ENCODE measurements at places on chromosomes 7 and 10. TPM values are rescaled to one million over a fixed set of nuclear protein-coding genes. Genes with fewer than 3 reads are reported as not detected.

Gene VIPR2
- 0.09 TPM for total RNA-seq

Gene HOXA10
- not detected for total RNA-seq

Gene BRI3
- 44.9 TPM for total RNA-seq

Gene ATP6V0E2
- total RNA-seq: 46.7 TPM

Gene GARIN1A
- not detected for total RNA-seq

Gene CPA2
- total RNA-seq: not detected

Gene TEX36
- not detected for total RNA-seq

Gene COX15
- 34.2 TPM for total RNA-seq

DNA sequence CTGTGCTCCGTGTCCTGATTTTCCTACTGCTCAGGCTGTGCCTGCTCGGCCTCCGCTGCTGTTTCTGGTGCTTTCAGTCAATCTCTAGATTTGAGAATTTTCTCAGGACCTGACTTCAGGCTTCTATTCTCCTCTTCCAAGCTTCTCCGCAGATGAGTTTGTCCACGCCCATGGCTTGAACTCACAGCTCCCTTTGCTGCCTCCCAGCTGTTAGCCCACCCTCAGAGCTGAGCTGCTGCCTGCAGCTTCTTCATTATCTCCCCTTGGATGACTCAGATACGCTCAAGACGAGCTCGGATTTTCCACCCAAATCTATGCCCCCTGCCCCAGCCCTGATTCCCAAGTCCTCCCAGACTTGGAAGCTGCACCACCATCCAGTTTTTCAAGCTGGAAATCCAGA, 104.7 kb downstream of the FGFR2 start:
- H3K4me1 ChIP-seq: no peaks in the 10 kb centered on the region
- peaks cover 3% of the 10 kb centered on the region for H3K27me3 ChIP-seq
- no peak overlapping the region for H3K27ac ChIP-seq
- no peak for DNase-seq

GRCh38 chr7:85285527-85285926, 98.7 kb upstream of the SEMA3D start:
- no peak overlapping the region for H3K4me3 ChIP-seq
- no peaks in the 10 kb centered on the region for H3K27me3 ChIP-seq
- no peaks in the 10 kb centered on the region for H3K4me1 ChIP-seq
- no peak overlapping the region for H3K27ac ChIP-seq
- no peaks in the 10 kb centered on the region for H3K36me3 ChIP-seq

DNA sequence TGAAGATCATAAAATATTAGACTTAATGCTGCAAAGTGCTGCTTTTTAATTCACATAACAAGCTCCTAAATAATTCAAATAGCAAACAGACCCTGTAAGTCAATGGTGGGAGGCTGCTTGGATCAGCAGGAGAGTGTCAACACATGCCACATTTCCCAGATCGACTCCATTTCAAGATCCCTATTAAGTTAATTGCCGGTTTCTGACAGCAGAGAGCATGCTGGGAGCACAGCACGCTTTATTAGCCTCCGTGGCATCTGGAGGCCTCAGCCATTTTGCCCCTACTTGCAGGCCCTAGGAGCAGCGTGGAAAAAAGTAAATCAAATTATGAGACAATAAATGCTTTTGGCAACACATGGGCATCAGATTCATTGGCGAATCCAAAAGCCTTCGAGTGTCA, 201.0 kb downstream of the EMX2 start:
- H3K27ac ChIP-seq: no peak overlapping the region
- no peaks in the 10 kb centered on the region for H3K36me3 ChIP-seq
- DNase-seq: no peak

- no peak for DNase-seq
- no peaks in the 10 kb centered on the region for H3K27me3 ChIP-seq
- no peaks in the 10 kb centered on the region for H3K4me1 ChIP-seq
- no peak overlapping the region for H3K4me3 ChIP-seq
- no peaks in the 10 kb centered on the region for H3K36me3 ChIP-seq
Measured at GRCh38 chr10:52283174-52283573, 30.9 kb upstream of the DKK1 start.

DNA sequence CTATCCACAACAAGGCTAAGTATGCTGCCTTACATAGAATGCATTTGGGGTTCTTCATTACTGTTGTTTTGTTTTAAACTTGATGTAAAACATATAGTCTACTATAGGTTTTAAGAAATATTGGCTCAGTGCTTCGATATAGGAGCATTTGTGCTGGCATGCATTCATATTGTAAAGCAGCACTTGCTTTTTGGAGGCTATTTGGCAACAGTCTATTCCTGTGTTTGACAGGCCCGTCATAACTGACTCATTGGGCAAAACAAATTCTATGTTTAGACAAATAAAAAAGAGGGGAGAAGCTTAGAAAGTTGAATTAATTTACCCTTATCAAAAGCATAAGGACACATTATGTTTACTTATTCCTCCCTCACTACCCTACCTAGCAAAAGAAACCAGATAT, 38.4 kb upstream of the PLXDC2 start:
- no peak overlapping the region for H3K4me3 ChIP-seq
- no peaks in the 10 kb centered on the region for H3K27me3 ChIP-seq
- no peaks in the 10 kb centered on the region for H3K36me3 ChIP-seq
- H3K27ac ChIP-seq: no peak overlapping the region

- no peak overlapping the region for H3K27ac ChIP-seq
- no peaks in the 10 kb centered on the region for H3K36me3 ChIP-seq
- H3K4me3 ChIP-seq: no peak overlapping the region
- DNase-seq: no peak
- no peaks in the 10 kb centered on the region for H3K27me3 ChIP-seq
Measured at GRCh38 chr7:84384417-84384816, 189.8 kb upstream of the SEMA3A start.

DNA sequence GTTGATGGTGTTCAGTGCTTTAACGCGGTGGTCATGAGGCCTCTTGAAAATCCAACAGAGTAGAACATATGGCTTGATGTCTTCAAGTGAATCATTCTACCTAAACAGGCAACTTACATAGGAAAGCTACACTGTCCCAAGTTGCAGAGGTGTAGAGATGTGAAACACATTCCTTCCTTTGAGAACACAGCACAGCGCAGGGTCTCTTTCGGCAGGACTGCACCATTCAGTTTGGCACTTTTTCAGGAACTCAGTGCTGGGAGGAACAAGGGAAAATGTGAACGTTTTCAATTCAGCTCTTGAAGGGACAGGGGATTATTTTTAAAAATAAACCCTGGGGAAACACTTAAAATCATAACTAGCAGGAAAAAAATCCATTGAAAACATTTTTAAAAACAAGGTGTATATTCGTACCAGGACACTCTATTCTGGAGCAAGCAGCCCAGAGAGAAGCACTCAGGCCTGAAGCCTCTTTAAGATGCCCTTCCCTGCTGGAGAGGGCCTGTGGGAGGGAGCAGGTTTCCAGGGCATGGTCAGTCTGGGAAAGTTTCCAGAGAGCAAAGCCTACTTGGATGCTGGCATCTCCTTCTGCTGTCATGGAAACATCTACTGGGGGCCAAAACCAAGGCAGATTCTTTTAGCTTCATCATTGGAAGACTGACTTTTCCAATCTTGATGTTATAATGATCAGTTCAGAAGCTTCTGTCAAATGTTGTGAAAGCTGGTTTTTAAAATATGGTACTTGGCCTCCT, 60.4 kb upstream of the NPVF start:
- no peaks in the 10 kb centered on the region for H3K4me1 ChIP-seq
- no peaks in the 10 kb centered on the region for H3K27me3 ChIP-seq
- H3K27ac ChIP-seq: no peak overlapping the region
- no peak overlapping the region for H3K4me3 ChIP-seq
- no peak for DNase-seq

DNA sequence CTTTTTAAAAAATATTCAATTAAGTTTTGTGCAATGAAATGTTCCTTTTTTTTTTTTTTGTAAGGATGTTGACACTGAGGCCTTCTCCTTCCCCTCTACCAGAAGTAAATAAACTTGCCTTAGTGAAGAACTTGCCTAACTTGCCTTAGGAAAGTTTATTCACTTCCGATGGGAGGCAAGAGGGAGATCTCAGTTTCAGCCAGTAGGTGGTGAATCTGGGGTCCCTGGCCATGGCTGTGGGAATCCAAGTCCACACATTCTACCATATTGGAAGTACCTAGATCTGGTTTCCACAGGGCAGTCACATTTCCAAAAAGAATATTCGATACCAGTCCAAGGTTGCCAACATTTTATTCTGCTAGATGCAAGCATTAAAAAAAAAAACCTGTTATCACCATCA, 270.9 kb downstream of the CCSER2 start:
- no peaks in the 10 kb centered on the region for H3K4me1 ChIP-seq
- H3K4me3 ChIP-seq: no peak overlapping the region
- DNase-seq: no peak
- peaks cover 5% of the 10 kb centered on the region for H3K27me3 ChIP-seq

GRCh38 chr10:84428711-84429110, 100.3 kb downstream of the CCSER2 start:
- no peaks in the 10 kb centered on the region for H3K27me3 ChIP-seq
- peaks cover 15% of the 10 kb centered on the region for H3K36me3 ChIP-seq
- no peak overlapping the region for H3K27ac ChIP-seq
- H3K4me3 ChIP-seq: no peak overlapping the region

- peaks cover 2% of the 10 kb centered on the region for H3K4me1 ChIP-seq
- no peak overlapping the region for H3K4me3 ChIP-seq
- H3K36me3 ChIP-seq: no peaks in the 10 kb centered on the region
- DNase-seq: no peak
- no peak overlapping the region for H3K27ac ChIP-seq
Measured at GRCh38 chr7:106165337-106165736, 53.2 kb upstream of the SYPL1 start.

DNA sequence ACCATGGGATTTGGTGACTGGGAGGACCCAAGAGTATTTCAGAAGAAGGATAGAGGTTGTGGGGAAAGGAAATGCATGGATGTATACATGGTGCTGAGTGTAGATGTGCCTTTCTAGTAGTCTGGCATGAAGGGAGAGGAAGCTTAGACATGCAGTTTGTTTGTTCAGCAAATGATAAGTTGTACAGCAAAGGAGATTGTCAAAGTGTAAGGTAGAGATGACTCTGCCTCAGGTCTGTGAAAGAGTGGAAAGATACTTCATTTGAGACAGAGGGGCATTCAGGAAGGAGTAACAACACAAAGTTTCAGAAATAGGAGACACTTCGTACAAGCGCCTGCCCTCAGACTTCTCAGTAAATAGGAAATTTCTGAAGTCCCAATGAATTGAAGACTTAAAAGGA, 152.3 kb downstream of the CELF2 start:
- no peaks in the 10 kb centered on the region for H3K27me3 ChIP-seq
- peaks cover 25% of the 10 kb centered on the region for H3K4me1 ChIP-seq
- no peak overlapping the region for H3K4me3 ChIP-seq
- no peak overlapping the region for H3K27ac ChIP-seq
- peaks cover 30% of the 10 kb centered on the region for H3K36me3 ChIP-seq

GRCh38 chr7:40808378-40808942, 673.7 kb downstream of the SUGCT start:
- no peaks in the 10 kb centered on the region for H3K27me3 ChIP-seq
- H3K4me3 ChIP-seq: no peak overlapping the region
- no peak for DNase-seq
- H3K36me3 ChIP-seq: no peaks in the 10 kb centered on the region
- no peaks in the 10 kb centered on the region for H3K4me1 ChIP-seq
- no peak overlapping the region for H3K27ac ChIP-seq

DNA sequence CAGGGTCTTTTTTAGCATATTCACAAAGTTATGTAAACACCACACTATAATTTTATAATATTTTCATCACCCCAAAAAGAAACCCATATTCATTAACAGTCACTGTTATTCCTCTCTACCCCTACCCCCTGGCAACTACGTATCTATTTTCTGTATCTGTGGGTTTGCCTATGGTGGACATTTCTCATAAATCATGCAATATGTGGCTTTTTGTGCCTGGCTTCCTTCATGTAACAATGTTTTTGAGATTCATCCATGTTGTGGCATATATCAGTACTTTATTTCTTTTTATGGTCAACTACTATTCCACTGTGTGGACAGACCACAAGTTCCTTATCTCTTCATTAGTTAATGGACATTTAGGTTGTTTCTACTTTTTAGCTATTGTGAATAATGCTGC, 59.1 kb upstream of the PAPSS2 start:
- H3K4me3 ChIP-seq: no peak overlapping the region
- no peak overlapping the region for H3K27ac ChIP-seq
- peaks cover 11% of the 10 kb centered on the region for H3K4me1 ChIP-seq

- H3K27ac ChIP-seq: no peak overlapping the region
- no peaks in the 10 kb centered on the region for H3K27me3 ChIP-seq
- no peak overlapping the region for H3K4me3 ChIP-seq
- peak; percentile 15 for DNase-seq
- H3K4me1 ChIP-seq: no peaks in the 10 kb centered on the region
- H3K36me3 ChIP-seq: no peaks in the 10 kb centered on the region
Measured at GRCh38 chr7:102991540-102992214, 78.9 kb downstream of the LRRC17 start.

- H3K36me3 ChIP-seq: no peaks in the 10 kb centered on the region
- no peak overlapping the region for H3K27ac ChIP-seq
- DNase-seq: no peak
- peaks cover 9% of the 10 kb centered on the region for H3K4me1 ChIP-seq
- H3K4me3 ChIP-seq: no peak overlapping the region
- peaks cover 2% of the 10 kb centered on the region for H3K27me3 ChIP-seq
Measured at GRCh38 chr7:17434191-17434590, 135.7 kb downstream of the AHR start.

- H3K36me3 ChIP-seq: no peaks in the 10 kb centered on the region
- peaks cover 14% of the 10 kb centered on the region for H3K27me3 ChIP-seq
- no peak for DNase-seq
- no peak overlapping the region for H3K4me3 ChIP-seq
- no peaks in the 10 kb centered on the region for H3K4me1 ChIP-seq
Measured at GRCh38 chr7:65239324-65239706, 134.3 kb upstream of the ZNF92 start.

GRCh38 chr7:155353256-155353897, 55.7 kb downstream of the INSIG1 start:
- H3K4me3 ChIP-seq: no peak overlapping the region
- H3K27ac ChIP-seq: no peak overlapping the region
- DNase-seq: no peak
- no peaks in the 10 kb centered on the region for H3K36me3 ChIP-seq

DNA sequence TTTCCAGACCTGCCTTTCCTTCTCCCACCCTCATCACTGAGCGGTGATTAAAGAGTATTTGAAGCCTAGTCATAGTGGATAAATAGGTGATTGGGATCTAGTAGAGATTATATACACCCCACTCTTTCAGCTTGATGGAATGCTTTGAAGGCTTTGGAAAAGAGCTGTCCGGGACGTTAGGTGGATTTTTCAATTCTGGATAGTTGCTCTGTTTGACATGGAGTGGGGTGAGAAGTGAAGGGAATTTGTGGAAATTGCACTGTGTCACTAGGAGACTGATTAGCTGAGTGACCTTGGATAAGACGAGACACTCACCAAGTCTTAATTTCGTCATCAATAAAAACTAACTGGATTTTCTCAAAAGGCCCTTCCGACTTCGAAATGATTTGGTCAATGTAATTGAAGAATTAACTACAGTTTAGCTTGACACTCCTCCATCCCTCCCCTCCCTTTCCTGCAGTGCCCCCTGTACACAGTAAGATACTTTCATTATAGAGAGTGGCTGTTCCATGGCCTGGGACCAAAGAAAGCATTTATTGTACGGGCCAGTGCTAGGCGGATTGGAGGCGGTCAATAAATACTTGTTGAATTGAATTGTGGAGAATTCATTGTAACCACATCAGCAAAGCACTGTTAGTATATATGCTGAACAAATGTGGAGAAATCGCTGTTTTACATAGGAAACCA, 962 bp downstream of the ZKSCAN1 start:
- peak overlapping the region; percentile 92 for H3K27ac ChIP-seq
- H3K36me3 ChIP-seq: peaks cover 16% of the 10 kb centered on the region
- peak overlapping the region; percentile 95 for H3K4me3 ChIP-seq
- H3K4me1 ChIP-seq: peaks cover 54% of the 10 kb centered on the region
- DNase-seq: no peak
- no peaks in the 10 kb centered on the region for H3K27me3 ChIP-seq

- H3K4me1 ChIP-seq: no peaks in the 10 kb centered on the region
- no peak for DNase-seq
- no peaks in the 10 kb centered on the region for H3K36me3 ChIP-seq
- H3K27me3 ChIP-seq: peaks cover 1% of the 10 kb centered on the region
- H3K4me3 ChIP-seq: no peak overlapping the region
Measured at GRCh38 chr10:650441-650851, 39.0 kb downstream of the DIP2C start.
